Lung (tissue), 17 donors: ENCODE measurements at places on chromosomes 4 and X.
A peak's percentile ranks its signal among the peaks of the same experiment; 100 is the strongest.

DNA sequence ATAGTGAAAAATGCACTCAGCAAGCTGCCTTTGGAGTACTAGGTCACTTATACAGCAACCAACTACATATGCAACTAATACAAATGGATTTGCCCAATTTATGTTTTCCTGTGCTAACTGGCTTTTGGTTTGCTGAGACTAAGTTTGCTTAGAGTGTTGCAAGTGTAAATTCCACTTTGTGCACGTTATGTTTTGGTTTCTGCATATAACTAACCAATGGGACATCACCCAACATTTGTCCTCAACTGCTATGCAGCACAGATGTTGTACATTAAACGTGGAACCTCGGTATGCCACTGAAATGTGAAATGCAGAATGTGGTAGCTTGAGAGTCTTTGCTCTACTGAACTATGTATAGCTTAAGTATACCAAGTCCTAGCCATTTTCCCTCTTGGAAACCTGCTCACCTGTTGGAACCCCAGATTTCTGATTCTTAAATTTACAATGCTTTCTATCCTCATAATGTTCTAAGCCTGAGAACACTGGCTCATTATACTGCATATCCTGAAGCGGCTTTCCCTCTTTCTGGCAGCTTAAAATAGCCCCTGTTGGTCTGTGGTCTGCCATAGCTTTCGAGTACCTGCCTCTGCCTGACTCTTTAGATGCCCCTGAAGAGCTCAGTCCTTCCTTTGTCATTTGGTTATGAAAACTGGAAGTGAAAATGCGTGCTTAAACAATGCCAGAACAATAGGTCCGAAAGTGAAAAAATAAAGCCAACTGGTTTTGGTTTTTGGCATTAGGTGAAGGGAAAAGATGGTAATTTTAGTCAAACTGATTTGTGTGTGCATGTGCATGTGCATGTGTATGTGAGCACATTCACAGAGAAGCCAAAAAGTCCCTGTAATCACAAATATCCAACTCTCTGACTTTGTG is 158.0 kb downstream of the SH2D1A start:
- no peak for DNase-seq

DNA sequence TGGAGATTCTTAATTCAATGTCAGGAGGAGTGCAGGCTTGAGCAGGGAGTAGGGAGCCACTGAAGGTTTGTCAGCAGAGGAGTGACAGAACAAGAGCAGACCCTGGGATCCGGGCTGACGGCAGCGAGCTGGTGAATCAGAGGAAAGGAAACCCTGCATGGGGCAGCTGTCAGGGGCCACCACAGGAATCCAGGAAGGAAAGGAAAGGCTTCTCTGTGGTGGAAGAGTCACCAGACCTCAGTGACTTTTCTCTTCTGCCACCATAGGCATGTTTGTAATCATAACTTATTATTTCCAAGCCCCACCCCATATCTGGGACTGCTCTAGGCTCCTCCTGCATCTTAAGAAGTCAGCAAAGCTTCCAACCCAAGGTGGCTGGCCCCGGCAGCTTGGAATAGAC is 150.9 kb downstream of the BCOR start:
- DNase-seq = no peak

DNA sequence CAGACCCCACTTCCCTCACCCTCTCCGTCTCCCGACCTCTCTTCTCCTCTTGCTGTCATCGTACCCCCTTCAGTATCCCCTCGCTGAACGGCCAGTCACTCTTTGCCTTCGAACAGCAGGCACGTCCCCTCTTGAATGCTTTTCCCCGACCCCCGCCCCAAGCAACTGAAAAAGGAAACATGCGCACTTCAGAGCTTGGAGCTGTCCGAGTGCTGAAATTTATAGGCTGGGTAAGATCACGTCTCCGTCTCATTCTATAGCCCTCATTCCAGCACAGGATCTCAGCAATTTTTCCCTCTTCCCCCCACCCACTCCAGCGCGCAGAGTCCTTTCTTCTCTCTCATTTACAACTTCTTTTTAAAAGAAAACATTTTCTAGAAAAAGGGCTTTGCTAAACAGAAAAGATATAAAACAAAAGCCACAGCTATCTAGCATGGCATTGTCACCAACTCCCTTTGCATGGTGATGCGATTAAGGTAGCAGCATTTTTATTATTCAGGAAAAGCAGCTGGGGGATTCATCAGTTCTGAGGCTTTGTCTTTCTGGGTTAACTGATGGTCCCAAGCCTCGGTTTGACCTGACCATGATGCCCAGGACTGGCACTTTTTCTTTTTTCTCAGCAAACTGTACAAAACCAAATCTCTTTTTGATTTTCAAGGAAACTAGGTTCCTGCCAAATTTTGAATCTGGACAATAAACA is at the start of gene GLRA2:
Gene GLRA2 (plus strand): TSS at position 247 of the 700 bp plus-strand sequence. CDS start 522 bp downstream, outside the sequence.
- DNase-seq = peak; percentile 71

DNA sequence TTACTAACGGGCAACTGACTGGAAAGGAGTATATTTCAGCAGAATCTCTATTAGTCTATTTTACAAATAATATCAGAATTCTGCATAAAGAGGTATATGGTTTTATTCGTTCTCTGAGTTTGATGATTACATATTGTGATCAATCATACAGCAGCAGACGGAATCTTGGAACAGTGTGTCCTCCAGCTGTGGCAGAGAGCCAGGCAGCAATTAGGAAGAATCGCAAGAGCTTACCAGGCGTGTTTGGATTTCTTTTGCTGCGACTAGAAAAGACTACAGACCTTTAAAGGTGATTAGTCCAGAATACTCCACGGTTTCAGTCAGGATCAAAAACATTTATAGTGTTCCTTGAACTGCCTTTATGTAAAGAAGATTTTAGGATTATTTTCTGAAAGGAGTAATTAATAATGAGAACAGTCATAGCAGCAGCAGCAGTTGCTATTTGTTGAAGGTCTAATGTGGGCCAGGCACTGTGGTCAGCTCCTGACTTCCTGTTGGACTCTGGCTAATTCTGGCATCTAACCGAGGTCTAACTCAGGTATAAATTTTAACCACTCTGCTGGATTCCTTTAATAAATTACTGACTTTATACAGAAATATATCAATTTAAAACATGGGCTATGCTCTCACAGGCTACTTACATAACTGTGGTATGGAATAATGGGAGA is 225.3 kb upstream of the CXorf66 start:
- peak; percentile 47 for DNase-seq

DNA sequence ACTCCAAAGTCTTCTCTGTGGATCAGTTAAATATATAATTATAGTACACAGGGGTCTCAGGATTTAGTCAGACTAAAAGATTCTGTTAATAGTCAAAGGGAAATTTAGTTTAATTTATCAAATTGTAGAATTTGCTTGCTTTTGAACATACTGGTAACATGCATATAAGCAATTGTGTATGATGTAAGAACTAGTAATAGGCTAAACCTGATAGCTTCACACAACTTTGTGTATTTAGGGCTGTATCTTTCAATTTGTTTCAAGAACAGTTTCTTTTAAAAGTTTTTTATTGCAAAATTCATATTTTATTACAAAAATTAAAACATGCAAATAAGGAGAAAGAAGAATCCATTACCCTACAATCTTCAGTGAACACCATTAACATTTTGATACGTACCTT is 99.5 kb downstream of the CPE start:
- no peak for DNase-seq

GRCh38 chr4:33395731-33396485 is 2675.7 kb downstream of the PCDH7 start:
- DNase-seq = no peak

DNA sequence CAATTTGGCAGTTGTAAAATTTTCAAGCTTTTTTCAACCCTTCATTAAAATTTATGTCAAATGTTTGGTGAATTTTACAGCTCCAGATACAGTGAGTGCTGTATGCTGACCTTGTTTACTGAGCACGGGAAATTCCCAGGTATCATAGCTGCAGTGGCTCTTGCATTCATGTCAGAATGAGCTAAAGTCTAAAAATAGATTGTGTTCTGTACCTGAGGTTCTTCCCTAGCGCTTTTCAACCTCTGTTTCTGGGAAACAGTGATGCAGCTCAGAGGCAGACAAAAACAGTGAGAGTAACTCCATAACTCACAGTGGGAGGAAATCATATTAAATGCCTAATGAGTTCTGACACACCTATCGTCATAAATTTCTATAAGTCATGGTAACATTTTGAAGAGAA is 393.8 kb upstream of the GNPDA2 start:
- DNase-seq = no peak
